ENCODE measurements at places on chromosomes 16 and 17. TPM values are rescaled to one million over a fixed set of nuclear protein-coding genes. Genes with fewer than 3 reads are reported as not detected.

The GLP2R gene
- total RNA-seq: 0.28 TPM

The MT1A gene
- 0.28 TPM for total RNA-seq

The BEAN1 gene
- total RNA-seq: not detected

The GGNBP2 gene
- total RNA-seq: 67.4 TPM

The RASL10B gene
- total RNA-seq: 7.3 TPM

The C16orf78 gene
- not detected for total RNA-seq

The C16orf92 gene
- total RNA-seq: not detected

The SAMD14 gene
- total RNA-seq: 1.4 TPM

The SLC6A2 gene
- total RNA-seq: not detected

The LYRM1 gene
- 55.8 TPM for total RNA-seq

The SPEM2 gene
- not detected for total RNA-seq

The NXN gene
- 47.5 TPM for total RNA-seq
